ENCODE measurements at places on chromosomes 4 and X.

GRCh38 chrX:40174001-40174853 is 76.5 kb upstream of the BCOR start:
- no peak for DNase-seq

DNA sequence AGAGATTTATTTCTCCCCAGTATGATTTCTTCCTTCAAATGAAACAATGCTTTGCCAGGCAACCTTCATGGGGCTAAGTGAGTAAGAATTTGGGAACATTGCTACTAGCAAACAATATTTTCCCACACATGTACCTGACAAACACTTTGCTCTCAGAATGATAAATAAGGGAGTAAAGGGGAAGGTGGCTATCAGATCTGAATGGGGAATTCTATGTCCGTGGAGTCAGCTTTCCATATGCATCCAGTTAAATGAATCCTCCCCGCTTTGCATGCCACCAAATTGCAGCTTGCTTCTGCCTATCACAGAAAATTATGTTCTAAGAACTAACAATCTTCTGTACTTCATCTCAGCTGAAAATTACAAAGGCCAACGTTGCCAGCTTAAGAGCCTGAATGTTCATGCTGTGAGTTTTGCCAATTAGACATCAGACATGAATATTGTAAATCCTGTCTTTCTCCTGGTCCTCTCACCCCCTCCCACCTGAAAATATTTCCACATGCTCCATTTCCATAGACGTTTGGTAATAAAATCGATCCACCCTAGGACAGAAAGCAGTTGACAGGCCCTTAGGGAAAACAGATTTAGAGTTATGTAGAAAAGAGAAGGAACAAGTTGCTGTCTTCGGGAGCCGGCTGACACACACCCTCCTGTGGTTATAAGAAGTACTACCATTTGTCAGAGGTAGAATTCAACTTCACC is 6.3 kb downstream of the MEPE start:
- peak; percentile 67 for DNase-seq

GRCh38 chr4:39820186-39820585 is 122.2 kb downstream of the UBE2K start:
- DNase-seq: no peak

DNA sequence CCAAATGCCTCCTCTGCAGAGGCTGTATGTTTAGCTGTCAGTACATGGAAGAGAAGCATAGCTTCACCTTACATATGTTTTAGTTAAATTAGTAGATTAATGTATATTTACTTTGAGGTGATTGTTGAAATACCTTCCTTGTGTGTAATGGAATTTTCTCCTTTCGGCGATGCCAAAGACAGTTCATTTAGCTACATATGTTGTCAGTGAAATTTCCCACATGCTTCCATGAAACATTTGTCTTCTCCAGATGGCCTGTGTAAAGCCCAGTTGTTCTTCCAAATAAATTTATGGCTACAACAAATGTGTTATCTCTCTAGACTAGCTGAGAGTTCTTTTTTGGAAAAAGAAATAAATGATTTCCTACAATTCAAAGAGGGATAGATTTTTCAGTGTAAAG is 95.2 kb downstream of the GPAT3 start:
- DNase-seq: peak; percentile 23

- no peak for DNase-seq
Measured at GRCh38 chrX:152154050-152154449, 15.7 kb upstream of the MAGEA10 start.

- no peak for DNase-seq
Measured at GRCh38 chr4:116539744-116540143, 545.6 kb downstream of the TRAM1L1 start.

DNA sequence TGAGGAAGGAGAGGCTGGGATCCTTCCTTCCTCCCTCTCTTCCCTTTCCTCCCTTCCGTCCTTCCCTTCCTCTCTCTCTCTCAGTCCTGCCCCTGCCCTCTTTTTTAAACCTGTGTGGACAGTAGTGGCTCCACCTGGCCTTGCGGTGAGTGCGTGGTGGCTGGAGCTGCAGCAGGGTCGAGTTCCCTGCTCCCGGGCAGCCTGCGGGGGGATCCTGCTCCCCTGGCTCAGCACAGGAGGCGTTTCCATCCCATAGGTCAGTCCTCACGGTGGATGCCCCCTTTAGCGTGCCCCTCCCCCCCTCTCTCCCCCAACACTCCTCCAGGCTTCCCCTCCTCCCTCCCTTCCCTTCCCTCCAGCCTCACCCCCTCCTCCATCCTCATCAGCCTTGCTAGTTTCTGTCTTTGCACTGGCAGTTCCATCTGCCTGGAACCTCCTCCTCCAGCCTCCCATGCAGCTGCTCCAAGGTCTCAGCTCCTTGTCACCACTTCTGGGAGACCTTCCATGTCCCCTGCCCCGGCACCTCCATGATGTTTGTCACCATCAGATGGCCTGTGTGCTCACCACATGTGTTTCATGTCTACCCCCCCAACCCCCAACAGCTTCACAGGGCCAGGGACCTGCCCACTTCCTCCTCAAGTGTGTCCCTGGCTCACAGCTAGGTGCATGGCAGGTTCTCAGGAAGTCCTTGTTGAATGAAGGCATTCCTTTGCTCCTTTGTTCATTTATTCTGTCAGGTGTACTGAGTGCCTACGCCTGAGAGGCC is 68.4 kb downstream of the PSAPL1 start:
- DNase-seq: no peak

DNA sequence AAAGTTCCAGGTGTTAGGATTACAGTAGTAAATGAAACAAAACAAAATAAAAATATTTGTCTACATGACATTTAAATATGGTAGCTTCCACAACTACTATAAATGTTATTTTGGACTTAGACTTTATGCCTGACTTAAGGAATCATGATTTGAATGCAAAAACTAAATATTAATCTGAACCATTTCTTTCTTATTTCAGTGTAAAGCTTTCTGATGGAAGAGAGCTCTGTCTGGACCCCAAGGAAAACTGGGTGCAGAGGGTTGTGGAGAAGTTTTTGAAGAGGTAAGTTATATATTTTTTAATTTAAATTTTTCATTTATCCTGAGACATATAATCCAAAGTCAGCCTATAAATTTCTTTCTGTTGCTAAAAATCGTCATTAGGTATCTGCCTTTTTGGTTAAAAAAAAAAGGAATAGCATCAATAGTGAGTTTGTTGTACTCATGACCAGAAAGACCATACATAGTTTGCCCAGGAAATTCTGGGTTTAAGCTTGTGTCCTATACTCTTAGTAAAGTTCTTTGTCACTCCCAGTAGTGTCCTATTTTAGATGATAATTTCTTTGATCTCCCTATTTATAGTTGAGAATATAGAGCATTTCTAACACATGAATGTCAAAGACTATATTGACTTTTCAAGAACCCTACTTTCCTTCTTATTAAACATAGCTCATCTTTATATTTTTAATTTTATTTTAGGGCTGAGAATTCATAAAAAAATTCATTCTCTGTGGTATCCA is 1.6 kb downstream of the CXCL8 start:
- no peak for DNase-seq

GRCh38 chrX:50003927-50004326 is 81.5 kb downstream of the CLCN5 start:
- no peak for DNase-seq

GRCh38 chr4:2419814-2420213 is 1.1 kb downstream of the CFAP99 start:
- no peak for DNase-seq

GRCh38 chrX:118550792-118551191 is 55.2 kb downstream of the DOCK11 start:
- DNase-seq: no peak

GRCh38 chr4:119536572-119537528 is 91.8 kb downstream of the PDE5A start:
- DNase-seq: peak; percentile 14

- DNase-seq: peak; percentile 7
Measured at GRCh38 chr4:67751260-67751659, 2.9 kb downstream of the GNRHR start.

GRCh38 chr4:90027565-90027964 is 99.6 kb upstream of the CCSER1 start:
- DNase-seq: no peak

DNA sequence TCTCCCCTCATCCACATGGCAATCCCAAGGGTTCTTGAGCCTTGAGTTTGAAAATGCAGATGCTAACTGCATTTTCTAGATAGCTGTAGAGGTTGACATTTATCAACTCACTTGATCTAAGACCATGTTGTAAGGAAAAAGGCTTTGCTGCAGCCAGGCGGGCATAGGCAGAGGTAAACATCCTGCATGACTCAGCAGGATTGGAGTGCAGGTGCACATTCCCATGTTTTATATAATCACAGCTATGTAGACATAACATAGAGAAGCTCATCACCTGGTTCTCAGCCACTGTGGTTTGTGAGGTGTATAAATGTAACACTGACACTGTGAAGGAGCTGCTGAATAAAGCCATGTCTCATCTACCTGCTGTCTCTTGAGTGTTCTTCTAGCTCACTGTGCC is 62.3 kb upstream of the PDE5A start:
- no peak for DNase-seq
